ENCODE measurements at places on chromosomes 5 and 9.
A peak's percentile ranks its signal among the peaks of the same experiment; 100 is the strongest.

GRCh38 chr9:133881671-133882381 lies 110.3 kb downstream of the VAV2 start:
- no peak for DNase-seq

DNA sequence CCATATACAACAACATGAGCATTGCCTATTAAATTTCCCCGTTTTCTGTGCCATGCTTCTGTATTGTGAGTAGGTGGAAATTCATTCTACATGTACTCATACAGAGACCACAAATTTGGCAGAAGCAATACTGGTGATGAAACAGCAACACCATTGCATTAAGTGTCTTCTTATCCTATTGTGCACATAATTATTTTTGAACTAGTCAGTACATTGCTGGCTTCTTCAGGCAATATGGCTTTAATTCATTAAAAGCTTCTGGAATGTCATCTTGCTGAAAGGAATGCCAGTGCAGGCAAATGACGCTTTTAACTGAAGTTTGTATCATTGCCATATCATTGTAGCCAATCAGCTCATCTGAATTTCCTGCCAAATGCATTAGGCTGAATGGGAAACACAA lies 82.6 kb downstream of the KIAA1958 start:
- no peak for DNase-seq

- DNase-seq = no peak
These were observed 103.6 kb upstream of the SSBP2 start for GRCh38 chr5:81854485-81854884.

DNA sequence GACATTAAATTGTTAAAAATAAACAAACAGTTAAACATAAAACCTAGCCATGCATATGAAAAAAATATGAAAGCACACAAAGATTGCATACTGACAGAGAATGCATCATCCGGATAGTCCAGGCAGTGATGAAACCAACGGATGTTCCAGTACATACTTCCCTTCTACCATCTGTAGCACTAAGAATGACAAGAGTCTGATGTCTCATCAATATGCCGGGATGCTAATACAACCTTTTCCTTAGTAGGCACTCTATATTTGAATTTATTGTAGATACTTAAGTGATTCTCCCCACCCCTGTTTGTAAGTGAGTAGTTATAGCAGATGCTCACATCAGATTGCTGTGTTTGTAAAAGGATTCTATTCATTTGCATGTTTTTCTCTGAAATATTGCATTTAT lies 571.2 kb upstream of the WWC1 start:
- no peak for DNase-seq

GRCh38 chr5:34731435-34732232 lies 75.5 kb downstream of the RAI14 start:
- DNase-seq = no peak

- DNase-seq = no peak
These were observed 337.7 kb upstream of the TRPC7 start for GRCh38 chr5:136703036-136703435.

DNA sequence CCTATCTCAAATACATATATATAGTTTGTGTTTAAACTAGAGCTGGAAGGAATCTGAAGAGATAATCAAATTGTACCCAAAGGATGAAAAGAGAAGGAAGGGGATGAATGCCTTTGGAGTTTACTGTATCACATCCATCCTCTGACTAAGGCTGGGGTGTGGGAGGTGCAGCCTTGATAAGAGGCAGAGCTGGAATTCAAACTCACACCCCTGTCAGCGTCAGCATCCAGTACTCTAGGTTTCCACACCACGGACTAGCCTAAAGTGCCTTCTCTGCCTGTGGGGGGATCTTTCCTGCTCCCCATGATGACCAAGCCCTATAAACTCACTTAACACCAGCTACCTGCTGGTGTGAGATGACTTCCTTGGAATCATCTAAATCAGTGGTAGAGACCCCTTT lies 48.1 kb downstream of the EPB41L4B start:
- no peak for DNase-seq

DNA sequence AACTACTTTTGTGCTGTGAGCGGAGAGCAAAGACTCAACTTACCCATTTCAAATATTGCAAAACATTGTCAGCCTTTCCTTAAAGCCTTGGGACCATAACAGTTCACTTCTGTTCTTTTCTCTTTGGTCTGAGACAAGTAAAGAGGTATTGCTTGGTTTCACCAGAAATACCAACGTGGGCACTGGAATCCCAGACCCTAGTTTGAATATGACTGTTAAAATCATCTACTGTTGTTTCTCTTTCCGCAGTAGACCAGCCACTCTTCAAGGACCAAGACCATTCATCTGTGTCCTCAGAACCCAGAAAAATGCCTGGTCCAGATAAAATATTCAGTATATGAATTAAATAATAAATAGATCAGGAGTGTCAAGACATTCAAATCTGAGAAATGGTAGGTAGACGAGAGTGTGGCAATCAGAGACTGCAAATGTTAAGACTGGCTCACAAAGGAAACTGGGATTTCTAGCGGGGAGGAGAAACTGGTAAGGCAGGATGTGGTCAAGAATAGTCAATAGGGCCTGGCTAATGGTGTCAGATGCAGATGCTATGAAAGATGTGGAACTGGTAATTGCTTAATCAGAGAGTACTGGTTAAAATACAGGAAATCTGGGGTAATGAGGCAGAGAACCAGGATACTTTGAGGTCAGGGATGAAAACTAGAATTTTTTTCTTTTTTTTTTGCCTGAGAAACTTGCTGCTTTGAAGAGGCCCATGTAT lies 82.1 kb upstream of the IL33 start:
- no peak for DNase-seq

- DNase-seq = no peak
These were observed at the start of gene MYOT for GRCh38 chr5:137867664-137868063. Gene MYOT (plus strand): TSS chr5:137867860. CDS start chr5:137870652, 2,792 bp downstream.

GRCh38 chr5:4083591-4084337 lies 488.1 kb downstream of the IRX1 start:
- no peak for DNase-seq

- DNase-seq = no peak
These were observed 364.1 kb upstream of the CCNH start for GRCh38 chr5:87776785-87777184.

DNA sequence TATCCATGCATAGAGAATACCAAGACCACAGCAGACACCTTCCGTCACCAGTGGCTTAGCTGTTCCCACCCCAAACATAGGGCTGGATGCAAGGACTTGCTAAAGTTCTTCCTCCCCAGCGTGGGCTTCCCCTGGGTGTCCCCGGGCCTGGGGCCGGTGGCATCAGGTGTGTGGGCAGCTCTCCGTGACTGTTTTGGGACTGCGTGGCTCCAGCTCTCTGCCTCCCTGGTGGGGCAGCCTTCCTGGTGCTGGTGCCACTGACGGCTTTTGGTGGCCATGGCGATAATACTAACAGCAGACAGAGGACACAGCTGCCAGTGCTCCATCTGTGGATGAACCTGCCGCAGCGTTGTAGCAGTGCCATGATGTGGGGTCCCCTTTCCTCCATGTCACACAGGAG lies 4.9 kb downstream of the CACFD1 start:
- no peak for DNase-seq

DNA sequence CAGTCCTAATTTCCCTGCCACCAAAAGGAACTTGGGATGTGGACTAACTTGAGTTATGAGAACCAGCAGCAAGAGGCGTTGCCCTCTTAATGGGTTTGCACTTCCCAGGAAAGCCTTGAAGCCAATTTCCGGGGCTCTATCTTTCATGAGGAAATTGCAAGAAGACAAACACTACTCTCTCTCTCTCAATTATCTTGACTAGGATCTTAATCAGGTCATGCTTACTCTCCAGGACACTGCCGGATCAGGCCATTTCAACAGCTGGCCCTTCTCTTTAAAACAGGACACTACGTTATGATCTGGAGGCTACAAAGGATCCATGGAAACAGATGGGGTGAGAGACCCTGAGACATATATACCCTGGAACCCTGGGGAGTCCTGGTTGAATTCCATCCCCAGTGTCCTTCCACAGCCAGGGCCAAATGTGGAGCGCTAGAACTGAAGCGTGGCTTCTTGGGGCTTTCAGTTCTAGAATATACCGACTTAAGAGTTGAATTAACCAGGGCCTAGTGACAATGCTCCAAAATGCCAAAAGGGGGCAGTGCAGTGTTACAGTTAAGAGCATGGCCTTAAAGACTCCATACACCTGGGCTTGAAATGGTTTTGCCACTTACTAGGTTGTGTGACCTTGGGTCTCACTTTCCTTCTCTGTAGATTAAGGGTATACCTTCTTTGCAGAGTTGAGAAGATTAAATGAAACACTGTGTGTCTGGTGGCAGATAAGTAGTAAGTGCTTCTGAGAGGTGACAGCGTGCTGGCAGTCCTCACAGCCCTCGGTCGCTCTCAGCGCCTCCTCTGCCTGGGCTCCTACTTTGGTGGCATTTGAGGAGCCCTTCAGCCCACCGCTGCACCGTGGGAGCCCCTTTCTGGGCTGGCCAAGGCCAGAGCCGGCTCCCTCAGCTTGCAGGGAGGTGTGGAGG lies 21.1 kb downstream of the FAM219A start:
- peak; percentile 13 for DNase-seq

GRCh38 chr5:112238473-112238872 lies 180.6 kb downstream of the EPB41L4A start:
- no peak for DNase-seq

DNA sequence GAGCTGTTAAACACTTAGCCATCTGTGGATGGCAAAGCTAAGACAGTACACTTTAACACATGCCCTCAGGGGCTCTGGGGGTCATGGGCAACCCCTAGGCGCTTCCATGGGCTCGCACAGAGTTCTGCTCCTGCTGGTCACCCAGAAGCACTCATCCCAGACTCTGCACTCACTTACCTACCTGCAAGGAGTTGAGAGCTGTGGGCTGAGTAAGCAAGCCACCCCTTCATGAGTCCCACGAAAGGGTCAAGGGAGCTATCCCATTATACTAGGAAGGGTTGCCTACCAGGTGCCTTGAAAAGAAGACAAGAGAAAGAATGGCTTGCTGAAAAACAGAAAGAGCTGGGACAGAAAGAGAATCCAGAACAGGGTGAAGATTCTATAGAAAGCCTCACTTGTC lies 72.4 kb downstream of the CFAP95 start:
- no peak for DNase-seq

DNA sequence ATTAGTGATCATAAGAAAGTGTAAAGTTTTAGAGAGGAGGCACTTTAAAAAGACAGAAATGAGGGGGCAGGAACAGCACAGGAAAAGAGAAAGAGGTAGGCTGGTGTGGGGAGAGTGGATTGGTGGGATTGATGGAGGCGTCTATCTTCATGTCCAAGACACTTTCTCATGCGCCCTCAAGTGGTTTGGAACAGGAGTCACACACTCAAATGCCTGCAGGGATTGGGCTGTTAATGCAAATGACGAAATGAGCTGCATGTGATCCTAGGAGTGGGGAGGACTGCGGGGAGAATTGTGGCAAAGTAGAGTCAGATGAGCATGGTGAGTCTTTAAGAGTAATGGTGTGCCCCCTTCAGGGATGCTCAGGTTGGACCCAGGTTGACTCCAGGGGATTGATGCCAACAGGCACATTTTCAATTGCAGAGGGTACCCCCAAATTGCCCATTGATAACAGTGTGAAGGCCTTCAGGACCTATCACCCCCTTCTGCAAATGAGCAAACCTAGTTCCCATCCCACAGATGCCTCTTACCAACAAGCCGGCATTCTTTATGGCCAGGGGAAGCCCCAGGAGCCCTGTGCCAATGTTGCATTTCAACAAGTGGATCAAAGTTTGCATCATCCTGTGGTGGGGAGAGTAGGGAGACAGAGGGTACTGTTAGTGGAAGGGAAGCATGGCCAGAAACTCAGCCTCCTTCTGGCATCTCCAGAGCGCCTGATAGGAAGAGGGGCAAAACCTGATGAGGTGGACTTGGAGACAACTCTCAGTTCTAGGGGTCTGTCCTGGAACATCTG lies 5.3 kb downstream of the SLC36A3 start:
- DNase-seq = no peak

DNA sequence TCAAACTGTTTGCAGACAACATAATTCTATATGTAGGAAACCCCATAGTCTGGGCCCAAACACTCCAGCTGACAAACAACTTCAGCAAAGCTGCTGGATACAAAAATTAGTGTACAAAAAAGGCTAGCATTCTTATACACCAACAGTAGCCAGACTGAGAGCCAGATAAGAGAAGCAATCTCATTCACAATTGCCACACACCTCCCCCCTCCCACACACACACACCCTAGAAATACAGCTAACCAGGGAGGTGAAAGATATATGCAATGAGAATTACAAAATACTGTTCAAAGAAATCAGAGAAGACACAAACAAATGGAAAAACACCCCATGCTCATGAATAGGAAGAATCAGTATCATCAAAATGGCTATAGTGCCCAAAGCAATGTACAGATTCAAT lies 9.0 kb downstream of the MTREX start:
- no peak for DNase-seq

GRCh38 chr5:124480022-124480421 lies 266.4 kb downstream of the ZNF608 start:
- DNase-seq = no peak

GRCh38 chr5:159257629-159258283 lies 5.3 kb upstream of the UBLCP1 start:
- no peak for DNase-seq

Data from activated T-helper 1 cell treated with Interleukin-2 at 50 U/mL for 16 hours (primary cell).